ENCODE measurements at places on chromosomes 13 and 19.

DNA sequence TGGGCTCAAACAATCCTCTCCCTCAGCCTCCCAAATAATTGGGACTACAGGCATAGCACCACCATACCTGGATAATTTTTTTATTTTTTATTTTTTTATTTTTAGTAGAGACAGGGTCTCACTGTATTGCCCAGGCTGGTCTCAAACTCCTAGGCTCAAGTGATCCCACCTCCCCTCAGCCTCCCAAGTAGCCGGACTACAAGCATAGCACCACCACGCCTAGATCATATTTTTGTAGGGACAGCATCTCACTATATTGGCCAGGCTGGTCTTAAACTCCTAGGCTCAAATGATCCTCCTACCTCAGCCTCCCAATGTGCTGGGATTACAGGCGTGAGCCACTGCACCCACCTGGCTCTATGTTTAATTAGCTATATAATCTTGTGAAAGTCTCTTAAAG, 114.2 kb downstream of the TRPC4 start:
- no peak for DNase-seq

DNA sequence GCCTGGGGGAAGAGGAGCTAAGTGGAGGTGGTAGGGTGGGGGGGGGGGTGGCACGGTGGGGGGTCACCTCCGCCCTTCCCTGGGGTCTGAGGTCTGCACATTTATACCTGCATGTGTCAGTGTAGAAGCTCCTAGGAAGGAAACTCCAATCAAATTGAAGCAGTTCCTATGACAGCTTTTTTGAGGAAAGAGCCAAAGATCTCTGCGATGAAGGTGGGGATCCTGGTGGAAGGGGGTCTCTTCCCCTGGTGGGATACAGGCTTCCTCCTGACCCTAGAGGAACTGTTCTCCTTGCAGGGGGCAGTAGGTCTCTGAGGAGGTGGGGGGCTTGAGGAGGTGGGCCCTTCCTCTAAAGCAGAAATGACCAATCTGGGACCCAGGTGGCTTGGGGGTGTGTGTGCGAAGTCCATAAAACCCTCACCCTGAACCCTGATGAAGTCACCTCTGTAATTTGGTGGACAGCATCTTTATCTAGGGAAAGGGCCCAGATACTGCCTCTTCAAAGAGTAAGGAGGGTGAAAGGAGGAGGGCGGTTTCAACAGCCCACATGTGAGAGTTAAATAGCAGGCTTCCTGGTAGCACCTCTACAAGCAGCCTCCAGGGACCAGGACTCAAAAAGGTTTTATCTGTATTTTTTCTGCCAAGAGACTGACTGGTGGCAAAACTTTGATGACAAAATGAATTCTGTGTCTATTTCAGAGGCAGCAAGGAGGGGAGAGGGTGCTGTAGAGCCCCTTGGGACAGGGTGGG, 12.9 kb downstream of the RANBP3 start:
- no peak for DNase-seq

DNA sequence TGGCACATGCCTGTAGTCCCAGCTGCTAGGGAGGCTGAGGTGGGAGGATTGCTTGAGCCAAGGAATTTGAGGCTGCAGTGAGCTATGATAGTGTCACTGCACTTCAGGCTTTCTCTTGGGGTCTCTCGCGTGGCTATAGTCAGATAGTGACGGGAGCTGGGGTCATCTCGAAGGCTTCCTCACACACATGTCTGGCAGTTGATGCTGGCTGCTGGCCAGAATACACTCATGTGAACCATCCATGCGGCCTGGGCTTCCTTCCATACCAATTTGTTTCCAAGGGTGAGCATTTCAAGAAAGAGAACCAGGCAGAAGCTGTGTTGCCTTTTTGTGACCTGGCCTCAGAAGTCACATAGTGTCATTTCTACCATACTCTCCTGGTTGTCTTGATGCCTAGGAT, 26.4 kb downstream of the LEUTX start:
- no peak for DNase-seq

DNA sequence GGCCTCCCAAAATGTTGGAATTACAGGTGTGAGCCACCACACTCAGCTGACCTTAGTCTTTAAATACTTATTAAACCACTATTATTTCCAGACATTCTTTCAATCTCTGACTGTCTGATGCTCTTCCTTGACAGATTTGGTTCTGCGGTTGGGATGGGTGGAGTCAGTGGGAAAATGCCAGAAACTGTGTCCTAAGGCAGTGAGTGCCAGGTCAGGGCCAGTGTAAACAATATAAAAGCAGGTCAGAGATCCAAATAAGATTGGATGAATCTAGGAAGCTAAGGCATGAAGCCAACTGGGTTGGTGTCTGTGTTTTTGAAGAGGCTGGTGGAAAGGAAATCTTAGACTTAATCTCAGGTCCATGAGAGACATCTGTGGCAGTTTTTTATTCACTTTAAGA, 74.7 kb downstream of the KLF5 start:
- DNase-seq, result no peak

- DNase-seq, result no peak
Observed at GRCh38 chr19:51296336-51297093, 14.9 kb upstream of the IGLON5 start.

DNA sequence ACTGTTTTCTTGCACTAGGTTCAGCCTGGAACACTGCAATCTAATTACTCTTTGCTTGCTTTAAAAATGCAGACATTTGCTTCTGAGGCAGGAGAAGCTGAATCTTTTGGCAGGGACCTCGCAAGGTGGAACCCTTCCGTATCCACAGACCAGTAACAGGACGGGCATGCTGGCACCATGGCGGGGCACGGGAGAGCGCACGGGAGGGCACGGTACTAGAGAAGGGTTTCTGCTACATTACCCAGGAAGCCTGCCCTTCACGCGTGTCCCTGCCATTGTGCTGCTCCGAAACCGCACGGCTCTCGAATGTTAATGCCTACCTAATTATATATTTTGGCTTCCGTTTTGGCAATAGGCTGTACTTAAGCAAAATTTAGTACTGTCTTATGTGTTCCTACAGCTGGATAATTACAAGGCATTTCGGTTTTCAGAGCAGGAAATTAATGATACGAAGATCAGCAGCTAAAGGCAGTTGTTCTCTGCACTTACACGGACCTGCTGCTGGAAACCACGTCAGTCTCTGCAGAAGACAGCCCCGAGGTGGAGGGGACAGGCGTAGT, 430.4 kb downstream of the IRS2 start:
- no peak for DNase-seq

DNA sequence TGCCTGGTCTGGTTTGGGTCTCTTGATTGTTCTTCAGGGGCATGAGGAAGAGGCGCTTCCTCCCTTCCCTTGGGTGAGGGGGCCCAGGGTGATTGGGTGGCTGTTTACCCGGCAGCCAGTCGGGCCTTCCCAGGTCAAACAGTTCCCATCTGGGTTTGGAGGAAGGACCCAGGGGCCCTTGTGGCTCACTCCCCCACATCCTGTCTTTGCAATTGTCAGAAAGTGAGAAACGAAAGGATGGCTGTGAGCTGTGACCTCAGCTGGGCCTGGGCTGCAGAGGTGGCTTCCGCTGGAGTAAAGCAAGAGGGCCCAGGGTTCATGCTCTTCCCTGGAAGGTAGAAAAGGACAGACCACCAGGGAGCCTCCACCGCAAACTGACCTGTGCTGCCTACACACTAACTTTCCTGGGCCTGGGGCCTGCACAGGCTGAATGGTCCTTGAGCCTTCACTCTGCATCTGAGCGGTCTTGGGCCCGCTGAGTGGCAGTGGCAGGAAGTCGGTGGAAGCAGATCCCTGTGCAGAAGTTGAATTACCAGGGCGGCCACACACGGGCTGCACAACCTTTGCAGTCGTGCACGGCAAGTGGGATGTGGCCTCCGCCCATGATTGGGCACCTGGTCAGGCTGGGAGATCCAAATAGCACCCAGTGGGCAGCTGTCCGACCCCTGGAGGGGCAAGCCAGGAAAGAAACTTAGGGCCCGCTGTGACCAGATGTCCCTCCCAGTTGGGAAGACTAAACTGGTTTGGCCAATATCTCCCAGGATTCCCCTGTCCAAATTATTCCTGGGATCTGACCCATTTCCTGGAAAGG, 5.3 kb upstream of the CD79A start:
- peak; percentile 57 for DNase-seq

- no peak for DNase-seq
Observed at GRCh38 chr13:60869941-60870613, 473.1 kb downstream of the TDRD3 start.

GRCh38 chr19:2922987-2923386, 21.8 kb downstream of the ZNF77 start:
- no peak for DNase-seq

GRCh38 chr13:44017756-44018309, 138.1 kb downstream of the LACC1 start:
- no peak for DNase-seq

Measured in NK-92 treated with Interleukin-12 subunit alpha and Interleukin-12 subunit beta, amount 100 ng/mL, for 24 hours (cell line).